Hematopoietic multipotent progenitor cell treated with erythropoietin and hydrocortisone succinate and interleukin-3 and kit ligand, for 6 days (in vitro differentiated cells): ENCODE measurements at places on chromosomes 4 and X.

- no peak for DNase-seq
Observed at GRCh38 chrX:47481160-47481559, 1.9 kb downstream of the ZNF41 start.

- no peak for DNase-seq
Observed at GRCh38 chr4:105569866-105570236, 17.4 kb downstream of the ARHGEF38 start.

- DNase-seq, result no peak
Observed at GRCh38 chr4:69078852-69079251, 17.4 kb upstream of the UGT2B7 start.

DNA sequence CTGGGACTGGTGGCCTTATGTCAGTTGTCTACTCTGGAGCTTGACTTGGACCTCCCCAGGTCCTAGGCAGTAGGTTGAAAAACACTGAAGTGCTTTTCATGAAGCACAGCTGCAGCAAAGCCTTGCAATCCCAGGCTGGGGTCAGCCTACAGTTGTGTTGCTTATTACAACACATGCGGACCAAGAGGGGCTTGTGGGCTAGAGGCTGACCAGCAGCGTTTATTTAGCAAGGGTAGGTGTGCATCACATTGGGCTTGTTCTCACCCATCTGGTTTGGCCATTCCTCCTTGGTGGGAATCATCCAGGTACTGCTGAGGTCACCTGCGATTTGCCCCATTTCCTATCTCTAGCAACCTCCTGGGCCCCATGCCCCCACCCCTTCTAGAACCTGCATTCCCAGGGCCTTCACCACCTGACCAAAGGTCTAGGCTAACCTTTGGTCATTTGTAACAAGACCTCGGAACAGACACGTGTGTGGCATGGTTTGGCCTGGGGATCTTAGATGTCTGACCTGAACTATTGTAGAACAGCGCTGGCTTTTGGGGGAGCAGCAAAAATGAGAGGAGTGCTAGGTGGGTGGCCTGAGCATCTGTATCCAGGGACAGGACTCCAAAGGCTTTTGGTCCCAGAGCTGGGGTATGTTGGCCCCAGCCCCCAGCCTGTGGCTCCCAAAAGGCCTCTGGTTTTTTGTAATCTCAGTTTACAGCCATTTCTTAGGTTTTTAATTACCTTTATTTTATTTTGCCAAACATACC lies 3.0 kb downstream of the RPL10 start:
- DNase-seq, result peak; percentile 43

GRCh38 chrX:124421898-124422655 lies 75.7 kb downstream of the SH2D1A start:
- no peak for DNase-seq

DNA sequence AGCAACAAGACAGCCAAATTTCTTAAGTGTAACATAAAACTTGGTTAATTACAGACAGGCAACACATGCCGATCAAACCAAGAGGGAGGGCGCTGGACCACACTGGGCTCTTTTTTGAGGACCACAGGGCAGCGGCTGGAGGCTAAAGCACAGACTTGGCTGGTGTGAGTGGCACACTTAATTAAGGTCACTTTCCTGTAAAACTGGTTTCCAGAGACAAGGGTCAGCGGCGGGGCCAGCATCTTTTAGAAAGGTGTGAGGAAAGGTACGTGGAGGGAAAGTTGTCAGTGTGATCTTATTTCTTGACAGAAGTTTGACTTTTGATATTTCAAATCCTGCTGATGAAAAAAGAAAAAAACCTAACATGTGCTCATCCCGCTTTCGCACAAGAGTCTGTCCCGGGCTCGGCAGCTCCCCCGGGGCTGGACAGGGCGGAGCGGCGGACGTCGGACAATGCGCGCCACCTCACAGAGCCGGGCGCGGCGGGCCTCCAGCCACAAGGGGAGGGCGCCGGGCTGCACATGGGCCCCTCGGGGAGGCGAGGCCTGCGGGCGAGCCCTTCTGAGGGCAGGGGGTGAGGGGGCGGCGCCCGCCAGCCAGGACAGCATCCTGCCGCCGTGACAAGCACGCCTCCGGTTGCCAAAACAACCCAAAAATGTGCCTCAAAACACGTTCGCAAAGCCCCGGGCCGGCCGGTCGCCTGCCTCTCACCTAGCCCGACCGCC lies 660 bp upstream of the HSPA4L start:
- DNase-seq, result no peak

- DNase-seq, result no peak
Observed at GRCh38 chr4:17618926-17619325, 4.5 kb downstream of the MED28 start.

DNA sequence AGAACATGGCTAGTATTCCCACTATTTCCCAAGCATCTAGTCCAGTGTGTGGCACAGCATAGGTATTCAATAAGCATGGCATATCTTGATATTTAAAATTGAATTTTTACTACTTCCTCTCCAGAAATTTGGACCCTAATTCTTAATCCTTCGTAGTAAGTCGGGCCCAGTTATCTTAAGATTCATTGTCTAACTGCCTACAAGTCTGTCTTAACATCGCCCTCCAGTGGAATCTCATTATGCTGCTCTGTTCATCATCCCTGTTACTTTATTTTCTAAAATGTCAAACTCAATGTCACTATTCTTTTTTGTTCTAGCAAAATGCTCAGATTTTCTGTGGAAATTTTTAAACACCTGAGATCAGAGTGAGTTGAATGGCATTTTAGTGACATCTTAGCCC lies 606.2 kb downstream of the KLHL13 start:
- DNase-seq, result no peak

DNA sequence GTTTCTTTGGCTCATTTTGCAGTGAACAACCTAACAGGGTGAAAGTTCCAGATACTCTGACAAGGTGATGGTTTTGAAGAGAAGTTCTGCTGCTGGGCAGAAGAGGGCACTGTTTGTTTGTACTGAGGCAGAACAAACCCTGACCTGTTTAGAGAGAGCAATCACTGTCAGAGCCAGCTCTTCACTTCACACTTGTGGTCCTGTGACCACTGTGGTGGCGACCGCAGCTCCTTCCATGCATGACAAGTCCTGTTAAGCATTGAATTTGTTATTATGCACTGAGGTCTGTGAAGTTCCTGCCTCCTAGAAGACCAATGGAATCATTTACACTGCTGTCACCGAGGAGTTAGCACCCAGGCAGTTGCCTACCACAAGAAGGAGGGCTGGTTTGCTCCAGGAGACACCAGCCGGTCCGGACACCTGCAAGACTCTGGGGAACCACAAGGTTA lies 86.6 kb downstream of the ZNF330 start:
- peak; percentile 77 for DNase-seq

- DNase-seq, result no peak
Observed at GRCh38 chr4:92809381-92809780, 505.6 kb downstream of the GRID2 start.

DNA sequence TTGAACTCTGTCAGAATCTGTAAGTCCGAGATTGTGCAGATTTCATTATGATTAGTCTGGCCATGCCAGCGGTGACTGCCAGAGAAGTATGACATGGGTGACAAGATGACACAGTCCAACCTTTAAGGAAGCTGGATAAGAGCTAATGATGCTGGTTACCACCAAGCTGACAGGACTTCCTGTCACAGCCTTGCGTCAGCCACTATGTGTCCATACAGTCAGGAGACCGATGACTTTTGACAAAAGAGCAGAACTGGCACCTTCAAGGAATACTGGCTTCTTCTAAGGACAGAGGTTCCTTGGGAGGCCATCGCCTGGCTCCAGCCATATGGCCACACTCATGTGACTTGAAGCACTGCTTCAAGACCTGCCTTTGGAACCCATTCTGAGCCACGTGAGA lies 67.2 kb upstream of the TFDP3 start:
- DNase-seq, result no peak

GRCh38 chr4:25904748-25905082 lies 9.3 kb upstream of the SMIM20 start:
- DNase-seq, result no peak

- DNase-seq, result peak; percentile 19
Observed at GRCh38 chrX:77446029-77446585, 1.1 kb upstream of the FGF16 start.

DNA sequence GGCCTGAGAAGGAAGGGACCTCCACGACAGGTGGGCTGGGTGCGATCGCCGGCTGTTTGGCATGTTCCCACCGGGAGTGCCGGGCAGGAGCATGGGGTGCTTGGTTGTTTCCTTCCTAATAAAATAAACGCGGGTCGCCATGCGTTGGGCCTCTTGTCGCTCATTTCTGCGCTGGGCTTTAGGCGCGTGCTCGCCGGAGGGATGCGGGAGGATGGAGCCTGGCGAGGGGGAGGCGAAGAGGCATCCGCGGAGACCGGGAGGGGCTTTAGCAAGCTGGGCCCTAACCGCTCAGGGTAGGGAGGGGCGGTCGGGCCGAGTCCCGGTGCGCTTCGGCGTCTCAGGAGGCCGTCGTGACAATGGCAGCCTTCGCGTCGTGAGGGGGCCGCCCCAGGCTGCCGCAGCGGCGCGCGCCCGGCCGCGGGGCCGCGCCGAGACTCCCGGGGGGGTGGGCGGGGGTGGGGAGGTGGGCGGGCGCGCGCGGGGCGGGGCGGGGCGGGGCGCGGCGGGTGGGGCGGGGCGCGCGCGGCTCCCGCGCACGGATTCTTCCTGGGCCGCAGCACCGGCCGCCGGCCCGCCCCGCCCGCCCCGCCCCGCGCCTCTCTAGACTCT lies 476 bp upstream of the GDI1 start:
- DNase-seq, result peak; percentile 42

GRCh38 chrX:53186351-53186750 lies 38.7 kb downstream of the KDM5C start:
- DNase-seq, result no peak

GRCh38 chrX:17007134-17007768 lies 60.8 kb downstream of the REPS2 start:
- DNase-seq, result peak; percentile 78

DNA sequence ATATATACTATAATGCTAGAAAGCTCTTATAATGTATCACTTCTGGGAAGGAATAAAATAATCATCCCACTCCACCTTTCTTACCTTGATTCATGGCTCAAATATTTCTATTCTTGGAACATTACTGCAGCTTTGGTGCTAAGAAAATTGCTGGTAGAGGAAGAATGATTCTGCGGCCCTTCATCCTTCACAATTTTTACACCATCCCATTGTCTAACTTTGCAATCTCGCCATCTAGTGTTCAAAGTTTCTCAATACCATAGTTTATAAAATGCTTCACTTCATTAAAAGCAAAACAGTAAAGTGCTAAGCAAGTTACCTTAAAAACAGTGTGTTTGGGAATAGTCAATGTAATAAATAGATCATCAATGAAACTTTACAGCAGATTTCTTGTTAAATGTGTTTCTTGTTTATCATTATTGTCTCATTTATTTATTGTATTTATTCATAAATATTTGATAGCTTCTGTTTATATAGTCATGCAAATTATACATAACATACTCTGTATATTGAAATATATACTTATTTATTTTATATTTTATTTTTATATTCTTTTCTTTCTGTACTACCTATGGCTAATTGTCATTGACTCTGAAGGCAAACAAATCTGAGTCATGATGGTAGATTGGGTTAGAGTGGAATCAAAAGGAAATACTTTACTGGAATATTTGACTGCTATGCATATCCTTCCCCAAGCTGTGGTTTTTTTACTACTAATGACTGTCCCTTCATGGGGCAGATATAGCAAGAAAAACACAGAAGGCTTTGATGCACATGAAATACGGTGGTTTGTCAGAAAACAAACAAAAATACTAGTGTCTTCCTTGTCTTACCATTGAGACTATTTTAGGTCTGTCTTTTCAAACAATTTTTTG lies 390.7 kb downstream of the MAPK10 start:
- peak; percentile 70 for DNase-seq

DNA sequence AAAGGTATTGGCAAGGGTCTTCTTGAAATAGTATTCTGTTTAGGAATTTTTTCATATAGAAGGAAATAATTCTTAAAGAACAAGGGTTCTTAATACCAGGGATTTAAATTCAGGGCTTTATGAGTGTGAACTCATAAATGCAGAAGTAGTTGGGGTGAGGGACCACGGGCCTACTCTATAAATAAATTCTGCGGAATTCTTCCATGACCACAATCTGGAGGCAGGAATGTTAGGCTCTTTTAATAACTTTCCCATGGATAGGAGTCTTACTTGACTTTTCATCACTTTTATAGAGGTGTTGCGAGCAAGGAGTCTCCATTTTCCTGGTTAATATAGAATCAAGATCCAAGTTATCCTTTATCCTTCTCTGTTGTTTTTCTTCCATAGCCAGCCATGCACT lies 76.7 kb upstream of the SLC4A4 start:
- DNase-seq, result no peak

- no peak for DNase-seq
Observed at GRCh38 chr4:1172971-1173757, 781 bp upstream of the SPON2 start.

DNA sequence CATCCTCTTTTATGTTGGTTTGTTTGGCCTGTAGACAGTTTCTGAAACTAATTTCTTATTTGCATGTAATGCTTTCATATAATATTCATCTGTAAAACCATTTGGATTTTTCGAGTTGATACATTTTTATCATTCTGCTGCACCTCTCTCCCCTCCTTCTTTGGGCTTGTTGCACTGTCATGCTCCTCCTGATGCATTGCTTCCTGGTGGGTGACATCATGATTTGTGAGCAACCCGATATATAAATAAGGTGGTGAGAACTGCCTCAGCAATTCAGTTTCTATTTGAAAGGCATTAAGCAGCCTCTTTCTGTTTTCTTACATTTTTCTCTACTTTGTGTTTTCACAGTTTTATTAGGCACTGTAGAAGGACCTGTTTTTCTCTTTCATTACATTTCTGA lies 515.7 kb downstream of the RPA4 start:
- DNase-seq, result peak; percentile 2

GRCh38 chr4:4866866-4867374 lies 7.5 kb downstream of the MSX1 start:
- no peak for DNase-seq

DNA sequence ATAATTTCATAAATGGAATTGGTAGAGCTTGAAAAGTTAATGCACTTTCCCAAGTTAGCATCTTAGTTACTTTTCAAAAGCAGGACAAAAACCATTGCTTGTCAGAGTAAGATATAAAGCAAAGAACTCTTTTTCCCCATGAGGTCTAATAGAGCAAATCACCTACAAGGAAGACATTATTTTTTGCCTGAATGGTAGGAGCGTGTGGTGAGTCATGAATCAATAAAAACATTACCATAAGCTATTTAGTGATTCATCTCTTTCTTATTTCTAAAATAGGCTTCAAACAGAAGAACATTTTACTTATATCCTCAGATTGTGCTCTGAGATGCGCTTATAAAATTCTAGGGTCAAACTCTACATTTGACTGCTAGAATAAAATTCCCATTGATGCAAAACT lies 109.4 kb upstream of the GPRIN3 start:
- no peak for DNase-seq

GRCh38 chrX:49230500-49231232 lies 2.5 kb downstream of the CACNA1F start:
- DNase-seq, result peak; percentile 85

GRCh38 chr4:118981839-118982381 lies 93.3 kb downstream of the SYNPO2 start:
- DNase-seq, result peak; percentile 80

- DNase-seq, result no peak
Observed at GRCh38 chrX:31483336-31483735, 411.5 kb upstream of the FTHL17 start.

DNA sequence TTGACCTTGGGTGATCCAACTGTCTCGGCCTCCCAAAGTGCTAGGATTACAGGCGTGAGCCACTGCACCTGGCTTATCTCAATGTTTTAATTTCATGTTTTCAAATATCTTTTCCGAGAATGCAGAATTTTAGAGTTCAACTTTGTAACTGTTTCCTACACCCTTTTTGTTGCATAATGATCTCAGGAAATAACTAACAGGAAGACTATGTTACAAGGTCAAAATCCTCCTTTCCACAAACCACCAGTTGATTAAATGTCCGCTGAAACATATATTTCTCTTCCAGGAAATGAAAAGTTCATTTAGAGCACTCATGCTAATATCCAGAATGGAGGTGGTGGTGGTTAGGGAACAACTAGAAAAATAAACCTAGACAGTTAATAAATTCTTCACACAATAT lies 377.8 kb downstream of the PPP4R3C start:
- no peak for DNase-seq
